ENCODE measurements at places on chromosomes 5 and 9. TPM values are rescaled to one million over a fixed set of nuclear protein-coding genes. Genes with fewer than 3 reads are reported as not detected.

Gene ERP44
- total RNA-seq = 15.3 TPM

Gene C9orf85
- 7.9 TPM for total RNA-seq

Gene EPB41L4A
- 16.2 TPM for total RNA-seq

- DNase-seq = no peak
These were observed 372.7 kb downstream of the TMEM38B start for GRCh38 chr9:106066940-106067524.

DNA sequence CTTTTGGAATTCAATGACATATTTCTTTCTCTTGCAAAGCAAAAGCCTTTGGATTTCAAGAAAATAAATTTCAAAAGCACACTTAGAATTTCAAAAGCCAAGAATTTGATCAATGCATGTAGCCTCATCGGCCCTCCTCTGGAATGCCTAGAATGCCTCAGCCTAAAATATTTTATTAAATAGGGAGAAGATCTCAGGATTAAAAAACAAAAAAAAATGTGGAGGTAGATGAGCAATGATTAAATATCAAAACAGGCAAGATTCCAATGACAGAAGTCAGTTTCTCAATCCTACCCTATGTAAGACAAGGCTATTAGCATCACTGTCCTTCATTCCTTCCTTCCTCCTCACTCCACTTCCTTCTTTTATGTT lies 169.0 kb downstream of the CDH6 start:
- DNase-seq = no peak
